Stimulated activated CD8-positive, alpha-beta memory T cell treated with anti-CD3 and anti-CD28 coated beads, Interleukin-7, amount 100 ng/mL, for 1 hour (primary cell): ENCODE measurements at places on chromosomes 1 and 21.

GRCh38 chr1:95058974-95059373 is 13.8 kb downstream of the ALG14 start:
- no peak for DNase-seq

- DNase-seq, result no peak
These were observed 11.0 kb downstream of the NUDC start for GRCh38 chr1:26932531-26932930.

DNA sequence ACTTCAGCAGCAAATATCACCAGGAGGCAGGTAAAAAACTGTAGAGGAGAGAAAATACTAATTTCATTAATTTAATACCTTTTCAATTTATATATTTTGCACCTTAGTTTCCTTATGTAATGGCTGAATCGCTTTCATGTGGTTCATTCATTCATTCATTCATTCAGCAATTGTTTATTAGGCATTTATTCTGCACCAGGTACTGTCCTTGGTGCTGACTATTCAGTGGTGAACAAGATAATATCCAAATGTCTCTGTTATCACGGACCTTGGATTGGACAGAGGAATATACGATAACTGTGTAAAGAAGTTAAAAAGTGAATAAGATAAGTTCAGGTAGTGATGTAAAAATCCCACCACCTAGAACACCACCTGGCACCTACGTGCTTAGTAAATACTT is 28.8 kb downstream of the TSPAN2 start:
- no peak for DNase-seq

DNA sequence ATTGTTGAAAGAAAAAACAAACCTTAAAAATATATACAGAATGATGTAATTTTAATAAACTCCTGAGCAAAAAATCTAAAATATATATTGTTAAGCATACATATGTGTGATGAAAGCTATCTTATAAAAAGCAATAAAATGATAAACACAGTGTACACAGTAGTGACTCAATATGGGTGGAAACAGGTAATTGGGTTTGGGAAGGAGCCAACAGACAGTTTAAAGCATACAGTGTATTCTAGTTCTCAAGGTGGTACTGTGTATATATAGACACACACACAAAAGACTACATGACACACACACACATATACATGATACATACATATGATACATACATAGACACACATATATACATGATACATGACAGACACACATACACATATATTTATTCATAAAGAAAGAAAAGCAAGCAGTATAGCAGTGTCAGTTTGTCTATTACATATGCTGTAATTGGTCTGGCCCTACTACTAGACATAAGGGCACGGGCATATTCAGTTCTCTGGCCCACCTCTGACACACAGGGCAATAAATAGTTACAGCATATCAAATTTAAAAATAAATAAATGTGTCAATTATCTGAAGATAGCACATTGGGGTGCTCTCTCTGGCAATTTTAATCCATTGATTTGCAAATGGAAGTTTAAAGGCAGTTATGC is 330.2 kb downstream of the S1PR1 start:
- DNase-seq, result no peak

DNA sequence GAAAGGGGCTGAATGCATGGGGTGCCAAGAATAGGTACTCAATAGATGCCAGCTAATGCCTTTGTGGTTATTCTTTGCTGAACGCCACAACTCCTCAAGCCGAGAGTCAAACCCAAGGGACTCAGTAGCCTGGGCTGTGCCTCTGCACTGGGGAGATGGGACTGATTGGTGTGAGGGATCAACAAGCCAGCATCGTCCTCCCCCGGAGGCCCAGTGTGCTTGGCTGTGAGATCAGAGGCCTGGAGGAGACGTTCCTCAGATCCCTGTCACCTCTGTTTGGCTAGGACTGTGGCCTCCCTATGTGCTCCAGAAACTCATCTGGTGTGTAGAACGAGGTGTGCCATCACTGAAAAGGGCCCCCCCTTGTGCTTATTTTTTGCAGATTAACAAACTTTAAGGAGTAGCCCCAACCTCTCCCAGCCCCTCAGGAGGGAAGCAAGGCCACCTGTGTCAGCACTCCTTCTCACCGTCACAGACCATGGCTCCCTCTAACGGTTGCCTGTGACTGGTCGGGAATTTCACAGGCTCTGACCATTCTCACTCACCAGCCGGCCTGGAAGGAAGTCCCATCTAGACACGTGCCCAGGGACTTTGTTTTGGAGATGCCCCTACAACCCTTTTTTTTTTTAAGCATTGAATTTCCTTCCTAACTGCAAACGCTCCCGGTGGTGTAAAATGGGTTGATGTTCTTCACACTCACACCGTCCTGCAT is 194.0 kb upstream of the VAMP3 start:
- no peak for DNase-seq

DNA sequence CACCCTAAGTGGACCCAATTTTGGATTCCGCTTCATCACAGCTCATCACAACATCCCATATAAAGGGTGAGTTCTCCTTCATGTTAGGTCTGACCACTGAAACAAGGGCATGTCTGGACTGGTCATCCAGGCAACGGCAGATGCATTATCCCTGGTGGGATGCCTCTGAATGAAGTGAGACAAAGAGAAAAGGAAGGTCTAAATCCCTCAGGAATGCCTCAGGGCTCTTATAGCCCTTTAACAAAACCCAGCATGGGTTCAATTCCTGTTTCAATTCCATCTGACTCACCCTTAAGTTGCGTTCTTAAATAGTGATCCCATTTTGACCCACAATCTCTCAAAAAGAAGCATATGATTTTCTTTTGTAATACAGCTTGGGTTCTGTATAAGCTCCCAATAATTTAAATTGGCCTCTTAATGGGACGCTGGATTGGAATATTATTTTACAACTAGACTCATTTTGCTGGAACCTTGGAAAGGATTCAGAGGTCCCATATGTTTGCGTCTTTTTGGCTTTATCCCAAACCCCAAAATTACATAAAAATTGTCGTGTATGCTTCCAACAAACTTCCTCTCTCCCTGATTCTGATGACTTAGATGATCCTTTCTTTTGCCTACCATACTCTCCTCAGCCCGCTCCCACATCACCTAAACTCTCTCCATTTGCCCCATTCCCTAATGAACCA is 287.4 kb upstream of the ZP4 start:
- no peak for DNase-seq

DNA sequence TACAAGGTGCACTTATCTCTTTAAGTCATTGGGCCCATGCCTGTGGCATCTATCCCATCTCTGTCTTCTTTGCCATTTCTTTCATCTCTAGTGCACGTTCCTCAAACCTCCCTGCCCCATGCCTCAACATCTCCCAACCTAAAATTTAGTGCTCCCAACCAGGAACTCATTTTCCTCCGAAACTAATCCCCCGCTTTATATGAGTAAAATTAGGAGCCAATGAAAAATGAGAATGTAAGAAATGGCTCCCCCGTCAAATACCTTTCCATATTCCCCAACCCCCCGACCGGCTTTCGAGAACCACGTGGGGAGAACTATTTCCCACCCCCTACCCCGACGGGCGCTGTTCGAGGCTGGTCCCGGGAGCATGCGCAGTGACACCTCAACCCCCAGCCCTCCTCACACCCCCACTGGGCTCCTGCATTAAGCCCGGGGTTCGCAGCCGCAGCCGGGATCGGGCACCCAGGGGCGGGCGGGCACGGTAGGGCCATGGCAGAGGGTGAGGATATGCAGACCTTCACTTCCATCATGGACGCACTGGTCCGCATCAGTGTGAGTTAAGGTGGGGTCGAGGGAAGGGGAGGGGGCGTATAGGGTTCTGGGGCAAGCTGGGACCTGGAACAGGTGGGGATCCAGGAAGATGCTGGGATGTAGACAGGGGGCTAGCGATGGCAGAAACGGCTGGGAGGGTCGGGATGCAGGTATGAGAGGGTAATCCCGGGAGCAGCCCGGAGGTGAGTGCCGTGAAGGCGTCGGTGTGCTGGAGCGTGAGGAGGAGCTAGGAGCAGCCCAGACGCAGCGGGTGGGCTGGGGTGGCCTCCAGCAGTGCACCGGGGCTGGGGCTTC is at the start of gene TRIM46:
Gene TRIM46 (plus strand): TSS at position 372 of the 846 bp plus-strand sequence. CDS start 118 bp downstream, at position 490.
- no peak for DNase-seq

- no peak for DNase-seq
These were observed 244.8 kb downstream of the SMYD3 start for GRCh38 chr1:246262281-246262680.

GRCh38 chr1:165403835-165404482 is 41.0 kb downstream of the RXRG start:
- no peak for DNase-seq

DNA sequence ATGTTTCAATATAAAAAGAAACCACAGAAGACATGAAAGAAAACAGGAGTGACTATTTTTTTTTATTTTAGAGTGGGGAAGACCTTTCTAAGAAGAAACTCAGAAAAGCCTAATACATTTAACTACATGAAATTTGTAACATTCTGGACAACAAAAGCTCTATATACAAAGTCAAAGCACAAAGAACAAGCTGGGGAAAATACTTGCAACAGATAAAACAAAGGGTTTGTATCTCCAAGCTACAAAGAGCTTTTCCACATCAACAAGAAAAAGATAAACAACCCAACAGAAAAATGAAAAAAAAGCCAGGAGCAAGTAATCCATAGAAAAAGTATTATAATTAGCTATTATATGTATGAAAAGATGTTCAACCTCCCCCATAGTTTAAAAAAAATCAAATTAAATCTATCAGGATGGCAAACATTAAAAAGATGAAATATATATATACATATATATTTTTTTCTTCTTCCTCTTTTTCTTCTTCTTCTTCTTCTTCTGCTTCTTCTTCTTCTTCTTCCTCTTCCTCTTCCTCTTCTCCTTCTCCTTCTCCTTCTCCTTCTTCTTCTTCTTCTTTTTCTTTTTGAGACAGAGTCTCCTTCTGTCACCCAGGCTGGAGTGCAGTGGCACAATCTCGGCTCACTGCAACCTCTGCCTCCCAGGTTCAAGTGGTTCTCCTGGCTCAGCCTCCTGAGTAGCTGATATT is 49.1 kb upstream of the EPS8L3 start:
- DNase-seq, result no peak

- DNase-seq, result no peak
These were observed 26.6 kb downstream of the CLIC6 start for GRCh38 chr21:34695434-34695833.

GRCh38 chr21:14384453-14384852 is 1.5 kb upstream of the HSPA13 start:
- no peak for DNase-seq

DNA sequence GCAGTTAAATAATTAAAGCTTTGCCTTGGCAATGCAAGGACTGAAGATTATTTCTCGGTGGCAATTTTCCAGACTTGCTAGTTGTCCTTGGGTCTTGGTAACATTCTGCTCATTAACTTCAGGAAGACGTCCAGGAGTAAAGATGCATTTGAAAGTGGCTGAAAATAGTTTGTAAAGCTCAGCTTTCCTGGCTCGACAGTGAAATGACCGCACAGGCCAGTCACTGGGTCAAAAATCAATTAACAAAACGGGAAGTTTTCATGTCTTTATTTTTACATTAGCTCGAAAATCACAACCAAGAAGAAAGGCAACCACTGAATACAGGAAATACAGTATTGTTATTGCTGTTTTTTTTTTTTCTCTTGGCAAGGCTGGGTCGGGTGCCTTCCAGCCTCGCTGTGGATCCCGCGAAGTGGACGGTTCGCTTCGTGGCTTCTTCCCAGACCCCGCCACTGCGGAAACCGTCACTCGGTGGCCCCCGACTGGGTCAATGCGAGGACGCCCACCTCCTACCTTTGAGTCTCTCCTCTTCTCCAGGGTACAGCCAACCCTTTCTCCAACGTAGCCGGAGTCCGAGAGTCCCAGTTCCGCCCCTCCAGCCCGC is 479 bp upstream of the SNX7 start:
- no peak for DNase-seq

- DNase-seq, result no peak
These were observed at the start of gene CFAP74 for GRCh38 chr1:2003541-2004131. Gene CFAP74, minus strand, starts transcription at chr1:2003786. Its CDS starts 12,830 bp downstream, at chr1:1990956.

DNA sequence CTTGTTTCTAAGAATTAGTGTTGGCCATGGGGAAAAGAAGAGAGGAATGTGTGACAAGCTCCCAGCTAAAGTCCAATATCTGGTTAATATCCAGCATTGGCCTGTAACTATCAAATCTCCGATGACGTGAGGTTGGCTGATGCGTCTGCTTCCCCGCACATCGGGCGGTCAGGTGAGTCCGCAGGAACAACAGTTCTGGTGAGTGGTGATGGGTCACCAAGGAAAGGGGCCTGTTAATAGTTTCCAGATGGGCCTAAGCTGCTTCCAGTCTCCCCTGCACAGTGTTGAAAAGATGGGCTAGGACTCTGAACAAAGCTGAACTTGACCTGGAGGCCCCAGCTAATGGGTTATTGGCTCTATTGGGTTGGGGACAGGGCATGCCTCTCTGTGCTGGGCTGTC is 193.1 kb upstream of the EDN2 start:
- DNase-seq, result no peak

DNA sequence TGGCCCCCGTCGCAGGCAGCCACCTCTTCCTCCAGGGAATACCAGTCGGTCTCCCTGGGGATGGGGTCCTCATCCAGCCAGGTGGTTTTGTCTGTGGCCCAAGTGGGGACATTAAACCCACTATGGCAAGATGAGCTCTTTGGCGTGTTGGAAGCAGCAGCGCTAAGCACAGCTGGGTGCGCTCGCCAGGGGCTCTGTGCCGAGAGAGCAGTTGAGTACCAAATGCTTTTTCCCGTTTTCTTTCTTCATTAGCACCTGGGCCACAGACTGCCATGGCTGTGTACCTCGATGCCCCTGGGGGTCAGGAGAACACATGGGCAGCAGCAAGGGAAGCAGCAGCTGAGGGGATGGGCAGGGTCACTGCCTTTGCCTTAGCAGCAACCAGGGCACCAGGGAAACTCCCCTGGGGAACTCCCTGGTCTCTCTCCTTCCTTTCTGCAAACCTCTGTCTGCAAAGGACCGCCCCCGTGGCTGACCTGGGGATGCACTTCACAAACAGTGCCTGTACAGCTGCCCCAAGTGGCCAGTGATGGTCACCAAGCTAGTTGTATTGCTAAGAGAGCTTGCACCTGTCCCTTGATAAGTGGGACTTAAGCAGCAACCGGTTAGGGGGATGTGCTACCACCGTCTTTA is 31.1 kb downstream of the EDARADD start:
- no peak for DNase-seq

DNA sequence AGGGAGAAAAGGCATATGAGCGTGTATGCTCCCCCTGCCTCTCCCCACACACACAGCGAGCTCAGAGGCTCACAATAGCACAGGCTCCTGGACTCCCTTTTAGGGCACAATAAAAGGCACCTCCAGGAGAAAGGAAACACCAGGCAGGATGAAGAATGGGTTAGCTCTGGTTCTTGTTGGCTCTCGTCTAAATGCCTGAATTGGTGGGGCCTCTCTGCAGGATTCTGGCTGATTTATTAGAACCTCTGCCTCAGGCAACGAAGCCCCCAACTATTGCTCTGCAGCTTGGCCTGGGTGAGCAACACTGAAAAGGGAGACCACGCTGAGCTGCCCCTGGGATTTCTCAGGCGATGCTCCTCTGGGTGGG is 590.9 kb upstream of the PLXNA2 start:
- DNase-seq, result no peak
